K562 (cell line): ENCODE measurements at places on chromosomes 2 and 18. TPM values are rescaled to one million over a fixed set of nuclear protein-coding genes. Genes with fewer than 3 reads are reported as not detected.

The EGR4 gene
- not detected in 2 replicates for polyA plus RNA-seq

The AQP12B gene
- not detected in 2 replicates for polyA plus RNA-seq

The EPB41L3 gene
- polyA plus RNA-seq: not detected in 2 replicates

The SCYGR6 gene
- polyA plus RNA-seq: not detected in 2 replicates

The NOP58 gene
- polyA plus RNA-seq: 185 and 192 TPM in 2 replicates

The VWA3B gene
- polyA plus RNA-seq: not detected in 2 replicates

The HK2 gene
- polyA plus RNA-seq: 21.3 and 22.3 TPM in 2 replicates

The MAPRE2 gene
- polyA plus RNA-seq: 49.6 and 55.1 TPM in 2 replicates

The FSHR gene
- polyA plus RNA-seq: not detected in 2 replicates

The TNFRSF11A gene
- 0.03 TPM in 1 of 2 replicates, not detected in the other for polyA plus RNA-seq

The IL36B gene
- polyA plus RNA-seq: not detected in 2 replicates

The KCNJ13 gene
- not detected in 2 replicates for polyA plus RNA-seq

The SERPINB11 gene
- not detected in 2 replicates for polyA plus RNA-seq

The NCKAP1 gene
- polyA plus RNA-seq: 56.7 and 60.5 TPM in 2 replicates

The ERFE gene
- polyA plus RNA-seq: 7.1 and 8.2 TPM in 2 replicates

The TUBA4B gene
- polyA plus RNA-seq: not detected in 2 replicates

The TEX51 gene
- not detected in 2 replicates for polyA plus RNA-seq

The GKN1 gene
- polyA plus RNA-seq: not detected in 2 replicates

The RNF125 gene
- 0.01 and 0.04 TPM in 2 replicates for polyA plus RNA-seq

The SRBD1 gene
- 7.8 and 8.3 TPM in 2 replicates for polyA plus RNA-seq

The GPBAR1 gene
- polyA plus RNA-seq: not detected in 2 replicates

The LOXL3 gene
- polyA plus RNA-seq: 0.50 and 1.1 TPM in 2 replicates

The UPP2 gene
- not detected in 2 replicates for polyA plus RNA-seq

The CENPA gene
- 43.6 and 46.2 TPM in 2 replicates for polyA plus RNA-seq

The RAB6D gene
- not detected in 2 replicates for polyA plus RNA-seq

The ANKZF1 gene
- polyA plus RNA-seq: 49.0 and 60.6 TPM in 2 replicates

The MSTN gene
- polyA plus RNA-seq: not detected in 2 replicates

The B4GALT6 gene
- 0.08 and 0.09 TPM in 2 replicates for polyA plus RNA-seq

The GNAL gene
- not detected in 2 replicates for polyA plus RNA-seq

The NGEF gene
- polyA plus RNA-seq: 0.08 TPM in 1 of 2 replicates, not detected in the other

The CD8B2 gene
- polyA plus RNA-seq: not detected in 2 replicates

The POTEF gene
- polyA plus RNA-seq: 0.18 and 0.28 TPM in 2 replicates

The FSIP2 gene
- polyA plus RNA-seq: not detected in 2 replicates

The POLE4 gene
- polyA plus RNA-seq: 58.9 and 70.2 TPM in 2 replicates

The TRIM43 gene
- not detected in 2 replicates for polyA plus RNA-seq

The ID2 gene
- polyA plus RNA-seq: 28.8 and 35.7 TPM in 2 replicates

The FBXO48 gene
- 0.69 and 0.84 TPM in 2 replicates for polyA plus RNA-seq

The SCN1A gene
- polyA plus RNA-seq: not detected in 2 replicates

The BCL11A gene
- not detected in 2 replicates for polyA plus RNA-seq

The GLI2 gene
- polyA plus RNA-seq: not detected in 2 replicates

The SP140L gene
- polyA plus RNA-seq: 12.6 and 13.3 TPM in 2 replicates

The TTN gene
- under 0.01 TPM in 1 of 2 replicates, not detected in the other for polyA plus RNA-seq

The MAPK4 gene
- polyA plus RNA-seq: not detected in 2 replicates

The HAAO gene
- not detected in 2 replicates for polyA plus RNA-seq

The CMPK2 gene
- polyA plus RNA-seq: 3.8 and 4.5 TPM in 2 replicates

The PIEZO2 gene
- polyA plus RNA-seq: 1.3 and 1.5 TPM in 2 replicates

The SLC40A1 gene
- polyA plus RNA-seq: 41.0 and 42.2 TPM in 2 replicates

The C2orf72 gene
- not detected in 2 replicates for polyA plus RNA-seq

The GPR17 gene
- polyA plus RNA-seq: not detected in 2 replicates

The RDH14 gene
- 20.5 and 25.5 TPM in 2 replicates for polyA plus RNA-seq

The LCT gene
- polyA plus RNA-seq: 0.03 TPM in 1 of 2 replicates, not detected in the other

The DPYSL5 gene
- not detected in 2 replicates for polyA plus RNA-seq

The PDE1A gene
- 0.28 and 0.58 TPM in 2 replicates for polyA plus RNA-seq

The ALPG gene
- polyA plus RNA-seq: not detected in 2 replicates

The IGFBP2 gene
- polyA plus RNA-seq: not detected in 2 replicates

The CTAGE1 gene
- polyA plus RNA-seq: not detected in 2 replicates

The CPLX4 gene
- not detected in 2 replicates for polyA plus RNA-seq

The GDF7 gene
- polyA plus RNA-seq: 0.01 TPM in 1 of 2 replicates, not detected in the other
